Activated CD4-positive, alpha-beta memory T cell treated with anti-CD3 and anti-CD28 coated beads, Interleukin-2, amount 10 ng/mL, durations not matched to agents 7 days and 5 days (primary cell): ENCODE measurements at places on chromosomes 2 and 18.
A peak's percentile ranks its signal among the peaks of the same experiment; 100 is the strongest.

GRCh38 chr2:17584689-17585088 is 44.2 kb downstream of the VSNL1 start:
- no peak for DNase-seq

DNA sequence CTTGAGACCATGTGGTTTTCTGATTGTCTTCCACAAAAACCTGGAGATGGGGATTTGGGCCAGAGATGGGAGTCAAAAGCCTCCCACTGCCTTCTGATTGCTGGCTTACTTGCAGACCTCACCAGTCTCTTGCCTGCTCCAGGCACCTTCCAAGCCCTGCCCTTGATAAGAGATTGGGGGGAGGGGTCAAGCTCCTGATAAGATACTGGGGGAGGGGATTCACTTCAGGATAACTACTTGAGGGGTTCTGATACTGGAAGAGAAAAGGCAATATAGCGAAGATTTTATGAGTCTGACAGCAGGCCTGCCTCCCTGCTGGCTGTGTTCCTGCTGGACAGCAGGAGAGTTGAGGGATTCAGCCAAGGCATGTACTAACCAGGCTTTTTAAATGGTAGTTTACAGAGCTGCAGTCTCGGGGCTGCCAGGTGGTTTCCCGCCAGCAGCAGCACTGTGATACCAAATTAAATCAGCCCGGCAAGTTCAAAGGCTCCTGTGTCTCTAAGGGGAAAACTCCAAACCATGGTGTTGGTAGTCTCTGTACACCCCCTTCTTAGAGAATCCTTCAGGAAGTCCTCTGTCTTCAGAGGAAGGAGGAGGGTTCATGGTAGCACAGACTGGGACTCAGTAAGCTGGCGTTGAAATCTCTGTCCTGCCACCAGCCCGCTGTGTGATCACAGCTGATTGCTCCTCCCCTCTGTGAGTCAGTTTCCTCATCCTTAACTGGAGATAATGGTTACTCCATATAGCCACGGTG is 58.3 kb downstream of the FBXO36 start:
- peak; percentile 38 for DNase-seq

- no peak for DNase-seq
Observed at GRCh38 chr2:101854877-101855276, 136.9 kb upstream of the IL1R2 start.

GRCh38 chr2:127014630-127015029 is 92.3 kb downstream of the BIN1 start:
- no peak for DNase-seq

DNA sequence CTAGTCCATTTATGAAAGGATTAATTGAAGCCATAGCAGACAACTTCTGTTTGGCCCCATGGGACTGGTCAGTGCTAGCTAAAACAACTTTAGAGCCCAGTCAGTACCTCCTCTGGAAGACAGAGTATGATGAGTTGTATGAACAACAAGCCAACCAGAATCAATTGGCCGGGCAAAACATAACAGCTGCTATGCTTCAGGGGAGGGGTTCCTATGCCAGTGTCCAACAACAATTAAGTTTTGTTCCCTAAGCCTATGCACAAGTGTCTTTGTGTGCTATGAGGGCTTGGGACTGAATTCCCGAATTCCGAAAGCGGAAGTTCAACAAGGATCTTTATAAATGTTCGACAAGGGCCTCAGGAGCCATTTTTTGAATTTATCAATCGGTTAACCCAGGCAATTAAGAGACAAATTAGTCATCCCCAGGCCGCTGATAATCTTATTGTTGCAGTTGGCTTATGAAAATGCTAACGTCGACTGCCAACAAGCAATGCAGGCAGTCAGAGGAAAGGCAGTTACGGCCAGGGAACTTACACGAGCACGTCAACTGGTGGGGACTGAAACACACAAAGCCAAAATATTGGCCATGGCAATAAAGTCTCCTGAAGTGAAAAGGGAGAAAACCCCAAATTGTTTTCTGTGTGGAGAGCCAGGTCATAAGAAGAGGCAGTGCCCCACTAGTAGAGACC is 57.9 kb downstream of the ZNF638 start:
- no peak for DNase-seq

GRCh38 chr2:229917793-229918192 is 4.0 kb downstream of the TRIP12 start:
- no peak for DNase-seq

DNA sequence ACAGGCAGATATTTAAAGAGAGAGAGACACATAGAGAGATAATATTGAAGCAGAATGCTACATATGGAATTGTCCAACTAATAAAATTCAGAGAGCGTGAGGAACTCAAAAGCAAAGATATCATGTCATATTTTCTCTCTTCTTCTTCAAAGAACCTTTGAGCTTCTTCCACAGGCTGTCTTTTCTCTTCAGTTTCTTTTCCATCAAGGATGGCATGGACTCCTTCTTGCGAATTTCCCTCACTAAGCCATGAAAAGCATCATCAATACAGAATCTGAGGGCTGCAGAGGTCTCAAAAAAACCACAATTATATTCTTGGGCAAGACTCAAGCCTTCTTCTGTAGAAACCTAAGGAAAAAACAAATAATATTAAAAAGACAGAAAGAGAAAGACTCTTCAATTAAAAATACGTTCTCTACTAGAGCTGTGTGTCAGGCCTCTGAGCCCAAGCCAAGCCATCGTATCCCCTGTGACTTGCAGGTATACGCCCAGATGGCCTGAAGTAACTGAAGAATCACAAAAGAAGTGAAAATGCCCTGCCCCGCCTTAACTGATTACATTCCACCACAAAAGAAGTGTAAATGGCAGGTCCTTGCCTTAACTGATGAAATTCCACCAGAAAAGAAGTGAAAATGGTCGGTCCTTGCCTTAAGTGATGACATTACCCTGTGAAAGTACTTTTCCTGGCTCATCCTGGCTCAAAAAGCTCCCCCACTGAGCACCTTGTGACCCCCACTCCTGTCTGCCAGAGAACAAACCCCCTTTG is 371.9 kb downstream of the RIT2 start:
- no peak for DNase-seq

GRCh38 chr2:51484605-51485004 is 452.7 kb upstream of the NRXN1 start:
- no peak for DNase-seq

GRCh38 chr2:59909147-59909546 is 644.3 kb downstream of the BCL11A start:
- DNase-seq: no peak

GRCh38 chr2:100554798-100555407 is 7.9 kb upstream of the PDCL3 start:
- peak; percentile 69 for DNase-seq

DNA sequence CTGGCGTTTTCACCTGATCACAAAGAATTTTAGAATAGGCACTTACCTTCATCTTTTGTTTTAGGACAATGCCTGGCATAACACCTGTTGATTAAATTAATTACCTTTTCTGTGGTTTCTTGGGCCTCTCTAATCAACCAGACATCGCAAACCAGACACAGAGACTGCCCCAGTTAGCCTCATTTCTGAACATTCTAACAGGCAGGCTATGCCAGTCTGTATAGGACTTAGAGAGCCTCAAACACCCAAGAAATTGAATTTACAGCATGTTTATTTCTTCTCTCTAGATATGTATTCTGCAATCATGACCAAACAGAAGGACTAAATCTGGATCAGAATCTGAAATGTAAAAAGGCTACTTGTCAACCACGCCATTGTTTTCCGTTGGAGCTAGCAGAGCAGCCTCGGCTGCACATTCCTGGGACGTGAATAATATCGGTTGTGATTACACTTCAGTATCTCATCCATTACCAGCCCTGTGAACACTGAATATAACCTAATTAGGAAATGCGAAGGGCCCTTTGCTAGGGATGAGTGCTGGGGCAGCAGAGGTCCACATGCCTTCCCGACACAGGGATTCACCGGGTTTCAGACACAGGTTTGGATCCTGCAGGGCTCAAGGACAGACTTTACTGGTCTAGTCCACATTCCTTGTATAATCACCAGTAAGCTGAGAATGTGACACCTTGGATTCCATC is 17.5 kb upstream of the CDC42EP3 start:
- DNase-seq: no peak

DNA sequence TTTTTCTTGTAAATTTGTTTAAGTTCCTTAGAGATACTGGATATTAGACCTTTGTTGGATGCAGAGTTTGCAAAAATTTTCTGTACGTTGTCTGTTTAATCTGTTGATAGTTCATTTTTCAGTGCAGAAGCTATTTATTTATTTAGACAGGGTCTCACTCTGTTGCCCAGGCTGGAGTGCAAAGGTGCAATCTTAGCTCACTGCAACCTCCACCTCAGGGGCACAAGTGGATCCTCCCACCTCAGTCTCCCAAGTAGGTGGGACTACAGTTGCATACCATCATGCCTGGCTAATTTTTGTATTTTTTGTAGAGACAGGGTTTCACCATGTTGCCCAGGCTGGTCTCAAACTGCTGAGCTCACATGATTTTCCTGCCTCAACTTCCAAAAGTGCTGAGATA is 568.2 kb upstream of the REG3G start:
- DNase-seq: no peak

GRCh38 chr18:48038636-48039035 is 108.2 kb upstream of the SMAD2 start:
- DNase-seq: no peak

GRCh38 chr2:202716953-202717597 is 82.3 kb downstream of the FAM117B start:
- no peak for DNase-seq

- DNase-seq: no peak
Observed at GRCh38 chr2:118580651-118581050, 266.8 kb downstream of the EN1 start.

GRCh38 chr2:76008001-76008702 is 297.4 kb upstream of the GCFC2 start:
- DNase-seq: no peak

GRCh38 chr2:84832772-84833461 is 48.0 kb downstream of the TRABD2A start:
- peak; percentile 29 for DNase-seq

DNA sequence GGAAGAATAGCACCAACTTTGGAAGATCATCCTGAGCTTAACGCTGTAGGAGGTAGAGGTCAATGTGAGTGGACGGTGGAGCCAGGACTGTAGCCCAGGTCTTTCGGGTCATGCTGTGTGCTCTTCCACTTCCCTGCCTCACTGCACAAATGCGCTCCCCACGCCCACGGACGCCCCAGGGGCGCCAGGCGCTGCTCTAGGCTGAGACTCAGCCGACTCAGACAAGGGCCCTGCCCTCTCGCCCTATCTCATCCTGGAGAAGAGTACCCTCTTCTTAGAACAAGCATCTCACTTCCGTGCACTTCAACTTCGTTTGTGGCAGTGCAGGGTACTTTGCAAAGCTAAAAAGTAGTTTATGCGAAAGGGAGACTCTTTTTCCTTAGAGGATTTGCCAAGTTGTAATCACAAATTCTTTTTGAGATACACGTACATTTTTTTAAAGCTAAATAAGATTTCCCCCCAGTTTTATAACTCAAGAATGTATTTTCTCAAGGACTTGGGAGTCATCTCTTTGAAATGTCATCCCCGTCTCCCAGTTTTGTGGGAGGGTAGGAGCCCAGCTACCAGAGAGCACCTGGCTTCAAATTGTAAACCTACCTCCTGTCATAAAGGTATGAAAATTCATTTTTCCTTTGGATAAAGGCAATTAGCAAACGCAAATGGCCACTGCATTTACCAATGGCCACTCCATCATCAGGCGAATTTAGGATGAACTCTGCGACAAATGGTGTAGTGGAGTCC is 1.2 kb upstream of the PRELID3A start:
- DNase-seq: peak; percentile 22

DNA sequence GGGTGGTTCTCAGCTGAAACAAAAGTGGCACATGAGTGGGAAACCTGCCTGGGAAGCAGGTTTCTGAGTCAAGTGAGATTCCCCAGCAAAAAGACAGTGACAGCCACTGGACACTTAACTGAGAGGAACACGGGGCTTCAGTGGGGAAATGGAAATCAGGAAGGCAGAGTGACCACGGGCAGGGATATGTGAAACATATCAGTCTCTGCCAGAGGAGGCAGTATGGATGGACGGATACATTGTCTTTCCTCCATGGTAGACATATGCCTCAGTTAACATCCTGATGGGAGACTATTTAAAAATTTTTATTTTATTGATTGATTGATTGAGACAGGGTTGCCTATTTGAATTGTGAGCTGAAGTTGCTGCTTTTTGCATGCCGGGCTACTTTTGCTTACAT is 292.1 kb downstream of the NBAS start:
- DNase-seq: no peak

DNA sequence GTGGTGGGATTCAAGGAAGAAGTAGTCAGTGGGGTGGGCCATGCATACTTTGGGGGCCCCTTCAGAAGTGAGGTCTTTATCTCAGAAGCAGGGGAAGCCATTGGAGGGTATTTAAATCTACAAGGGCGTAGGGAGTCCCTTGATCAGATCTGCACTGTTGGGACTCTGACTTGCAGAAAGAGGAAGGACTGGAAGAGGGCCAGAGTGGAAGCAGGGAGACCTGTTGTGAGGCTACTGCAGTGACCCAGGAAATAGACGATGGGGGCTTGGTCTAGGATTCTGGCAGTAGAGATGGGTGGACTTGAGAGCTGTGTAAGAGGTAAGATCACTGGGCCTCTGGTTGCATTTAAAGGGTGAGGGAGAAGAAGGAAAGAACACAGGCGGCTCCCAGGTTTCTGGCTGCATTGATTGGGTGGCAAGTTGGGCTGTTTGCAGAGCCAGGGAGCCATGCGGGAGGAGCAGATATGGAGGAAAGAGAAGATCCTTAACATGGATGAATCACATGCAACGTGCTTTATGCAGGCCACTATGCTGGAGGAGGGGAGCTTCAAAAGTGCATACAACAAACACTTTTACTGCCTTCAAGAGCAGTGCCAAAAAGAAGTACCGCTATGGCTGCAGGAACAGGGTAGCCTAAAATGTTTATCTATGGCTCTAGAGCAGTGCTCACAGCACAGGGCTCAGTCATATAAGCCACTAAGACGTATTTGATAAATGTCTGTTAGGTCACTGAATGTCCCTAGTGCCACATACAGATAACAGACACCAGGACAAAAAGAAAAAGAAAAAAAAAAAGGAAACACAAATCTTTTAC is 2.3 kb downstream of the SFXN5 start:
- no peak for DNase-seq

DNA sequence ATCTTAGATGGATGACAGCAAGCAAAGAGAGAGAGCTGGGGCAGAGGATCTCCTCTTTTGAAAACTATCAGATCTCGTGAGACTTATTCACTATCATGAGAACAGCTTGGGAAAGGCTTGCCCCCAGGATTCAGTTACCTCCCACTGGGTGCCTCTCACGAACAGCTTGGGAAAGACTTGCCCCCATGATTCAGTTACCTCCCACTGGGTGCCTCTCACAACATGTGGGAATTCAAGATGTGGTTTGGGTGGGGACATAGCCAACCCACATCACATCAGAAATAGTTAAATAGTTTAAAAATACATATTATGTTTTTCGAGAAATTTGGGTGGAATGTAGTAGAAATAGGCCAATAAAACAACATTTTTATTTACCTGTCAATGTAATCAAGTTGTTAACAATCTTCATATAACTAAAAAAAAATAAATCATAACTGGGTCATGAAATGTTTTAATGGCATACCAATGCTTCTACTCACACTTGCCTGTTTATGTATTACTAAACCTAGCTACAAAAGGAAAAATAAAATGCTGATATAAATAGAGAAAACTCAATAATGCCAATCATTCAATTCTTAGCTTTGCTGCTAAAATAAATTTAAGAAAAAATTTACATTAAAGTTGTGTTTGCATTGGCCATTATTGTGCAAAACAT is 608.9 kb downstream of the SUCLG1 start:
- no peak for DNase-seq

- DNase-seq: no peak
Observed at GRCh38 chr18:8911408-8912340, 190.8 kb upstream of the NDUFV2 start.

GRCh38 chr2:226873051-226873620 is 37.3 kb downstream of the RHBDD1 start:
- no peak for DNase-seq
